Stimulated activated CD8-positive, alpha-beta memory T cell treated with anti-CD3 and anti-CD28 coated beads, Interleukin-2, amount 100 ng/mL, for 48 hours (primary cell): ENCODE measurements at places on chromosomes 2 and 18.

- DNase-seq: no peak
Observed at GRCh38 chr2:54590216-54591120, 133.0 kb upstream of the EML6 start.

- DNase-seq: no peak
Observed at GRCh38 chr18:13548106-13548819, 178.1 kb downstream of the FAM210A start.

GRCh38 chr2:8882094-8882493, 44.7 kb upstream of the KIDINS220 start:
- no peak for DNase-seq

- no peak for DNase-seq
Observed at GRCh38 chr2:38248255-38248654, 128.8 kb downstream of the ATL2 start.

GRCh38 chr2:23293731-23294130, 91.2 kb upstream of the KLHL29 start:
- no peak for DNase-seq

- DNase-seq: no peak
Observed at GRCh38 chr18:49431165-49431962, 29.1 kb downstream of the DYM start.

DNA sequence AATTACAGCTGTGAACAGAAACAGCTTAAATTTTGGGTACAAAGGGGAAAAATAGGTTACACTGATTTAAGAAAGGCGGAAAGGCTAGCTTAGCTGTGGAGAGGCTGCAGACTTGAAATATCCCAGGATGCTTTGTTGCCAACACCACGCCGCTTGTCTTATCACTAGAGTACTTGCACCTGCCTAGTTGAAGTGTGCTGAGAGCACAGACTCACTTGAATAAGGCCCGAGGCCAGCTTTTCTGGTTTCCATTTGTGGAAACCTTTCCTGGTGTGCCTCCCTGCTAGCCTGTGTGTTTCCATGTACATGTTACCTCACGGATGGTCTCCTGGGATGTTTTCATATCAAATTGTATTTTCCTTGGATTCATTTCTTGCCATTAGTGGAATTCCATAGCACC, 3.2 kb downstream of the CABLES1 start:
- no peak for DNase-seq

GRCh38 chr2:190783513-190784263, 96.9 kb upstream of the GLS start:
- DNase-seq: no peak

GRCh38 chr18:79754831-79755351, 42.8 kb upstream of the KCNG2 start:
- no peak for DNase-seq

DNA sequence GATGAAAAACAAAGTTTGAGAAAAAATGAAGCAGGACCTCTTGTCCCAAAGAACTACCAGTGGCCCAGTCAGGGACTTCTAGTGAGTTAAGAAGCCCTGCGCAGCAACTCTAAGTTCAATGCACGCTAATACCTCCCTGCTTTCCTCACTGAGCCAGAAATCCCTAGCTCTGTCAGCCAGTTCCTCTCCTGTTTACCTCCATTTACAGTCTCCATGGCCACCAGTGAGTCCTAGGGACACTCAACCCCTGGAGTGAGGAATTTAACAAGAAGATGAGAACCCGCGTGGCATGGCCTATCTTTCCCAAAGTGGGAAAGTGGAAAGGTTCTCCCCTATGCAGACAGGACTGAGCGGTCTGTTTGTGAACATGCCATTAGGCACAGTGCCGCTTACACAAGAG, 31.0 kb downstream of the MRPL33 start:
- DNase-seq: no peak

DNA sequence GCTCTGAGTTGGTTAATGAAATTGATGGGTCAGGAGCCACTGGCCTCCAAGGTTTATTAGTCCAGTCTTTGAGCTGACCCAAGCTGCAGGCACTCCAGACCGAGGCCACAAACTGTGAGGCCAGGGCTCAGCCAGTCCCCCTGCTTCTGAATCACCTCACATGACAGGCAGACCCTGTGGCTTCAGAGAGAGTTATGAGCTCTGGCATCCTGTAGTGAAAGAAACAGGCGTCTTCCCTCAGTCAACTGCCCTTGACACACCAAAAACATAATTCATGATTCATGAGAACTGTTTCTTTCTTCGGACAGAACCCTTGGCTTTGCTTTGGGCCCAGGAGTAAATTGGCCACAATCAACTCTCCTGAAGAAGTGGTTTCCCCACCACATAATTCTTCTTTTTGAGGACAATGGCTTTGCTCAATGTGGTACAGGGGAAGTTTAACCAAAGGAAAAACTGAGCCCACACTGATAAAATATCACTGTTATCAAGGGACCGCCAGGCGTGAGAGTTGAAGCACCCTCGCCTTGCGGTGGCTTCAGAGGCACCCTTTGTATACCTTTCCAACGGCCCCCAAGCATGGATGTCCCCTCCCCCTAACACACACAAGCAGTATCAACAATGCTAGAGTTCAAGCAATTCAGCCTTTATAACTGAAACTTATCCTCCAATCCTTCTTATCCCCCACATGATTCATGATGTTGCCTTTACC, 226.9 kb downstream of the CYRIA start:
- DNase-seq: no peak

GRCh38 chr18:63897072-63897471, 9.6 kb downstream of the SERPINB2 start:
- no peak for DNase-seq

- no peak for DNase-seq
Observed at GRCh38 chr18:3157086-3157485, 62.7 kb downstream of the MYOM1 start.

DNA sequence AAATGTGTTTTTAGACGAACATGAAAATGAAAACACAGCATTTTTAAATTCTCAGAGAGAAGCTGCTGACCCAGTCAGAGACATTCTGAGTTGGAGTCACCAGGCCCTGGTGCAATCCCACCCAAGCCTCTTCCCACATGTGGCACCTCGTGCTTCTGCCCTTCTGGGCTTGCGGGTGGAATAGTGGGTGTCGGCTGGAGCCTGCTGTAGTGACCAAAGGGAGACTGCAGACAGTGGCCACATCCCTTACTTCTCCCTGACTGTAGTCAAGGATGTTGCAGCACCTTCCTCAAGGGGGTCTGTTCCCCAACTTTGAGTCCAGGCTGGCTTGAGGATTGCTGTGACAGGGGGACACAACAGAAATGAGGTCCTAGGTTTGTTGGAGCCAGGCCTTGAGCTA, 104.4 kb upstream of the GLI2 start:
- DNase-seq: no peak

- DNase-seq: no peak
Observed at GRCh38 chr2:139992078-139992477, 1211.9 kb upstream of the NXPH2 start.

DNA sequence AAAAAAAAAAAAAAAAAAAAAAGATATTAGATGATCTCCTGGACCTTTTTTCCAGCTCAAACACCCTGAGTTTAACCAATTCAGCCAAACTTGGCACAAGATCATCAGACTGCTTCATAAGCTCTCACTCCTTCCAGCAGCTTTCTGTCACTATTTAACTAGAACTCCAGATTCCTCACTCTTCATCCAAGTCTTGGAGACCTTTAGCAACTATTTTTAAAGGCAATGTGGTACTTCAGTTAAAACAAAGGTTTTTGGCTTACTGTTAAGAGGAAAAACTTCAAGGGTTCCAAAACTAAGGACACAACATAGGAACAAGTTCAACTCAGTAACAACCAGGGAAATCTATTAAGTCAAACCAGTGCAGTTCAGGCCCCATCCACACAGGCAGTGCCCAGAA, 23.2 kb downstream of the LAMA1 start:
- DNase-seq: no peak

- DNase-seq: no peak
Observed at GRCh38 chr2:16978301-16978700, 312.7 kb upstream of the CYRIA start.

DNA sequence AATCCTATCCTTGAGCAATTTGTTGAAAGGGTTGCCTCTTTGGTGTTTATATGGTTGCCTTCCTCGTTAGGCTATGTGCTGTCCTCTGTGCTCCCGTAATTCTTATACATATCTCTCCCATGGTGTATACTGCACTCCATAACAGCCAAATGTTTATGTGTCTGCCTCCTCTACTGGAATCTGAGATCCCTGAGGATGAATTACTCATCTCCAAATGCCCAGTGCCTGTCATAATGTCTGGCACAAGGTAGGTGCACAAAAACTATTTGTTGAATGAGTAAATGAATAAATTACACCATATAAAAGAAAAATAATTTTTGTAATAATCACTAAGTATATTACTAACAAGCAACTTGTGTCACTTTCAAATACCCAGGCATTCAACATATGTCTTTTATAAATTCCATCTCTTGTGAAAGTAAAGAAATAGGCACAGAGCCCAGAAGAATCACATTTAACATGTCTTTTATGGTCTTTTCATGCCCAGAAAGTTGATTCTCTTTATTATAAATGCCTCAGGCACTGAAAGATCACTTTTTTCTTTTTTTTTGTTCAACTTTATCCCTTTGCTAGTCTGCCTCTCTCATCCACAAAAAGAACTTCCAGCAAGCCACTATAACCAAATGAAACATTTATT, 164.9 kb downstream of the CCDC148 start:
- DNase-seq: no peak

- DNase-seq: peak; percentile 61
Observed at GRCh38 chr2:11123856-11124759, 31.2 kb upstream of the SLC66A3 start.

GRCh38 chr2:160331258-160332025, 131.4 kb upstream of the ITGB6 start:
- DNase-seq: no peak

DNA sequence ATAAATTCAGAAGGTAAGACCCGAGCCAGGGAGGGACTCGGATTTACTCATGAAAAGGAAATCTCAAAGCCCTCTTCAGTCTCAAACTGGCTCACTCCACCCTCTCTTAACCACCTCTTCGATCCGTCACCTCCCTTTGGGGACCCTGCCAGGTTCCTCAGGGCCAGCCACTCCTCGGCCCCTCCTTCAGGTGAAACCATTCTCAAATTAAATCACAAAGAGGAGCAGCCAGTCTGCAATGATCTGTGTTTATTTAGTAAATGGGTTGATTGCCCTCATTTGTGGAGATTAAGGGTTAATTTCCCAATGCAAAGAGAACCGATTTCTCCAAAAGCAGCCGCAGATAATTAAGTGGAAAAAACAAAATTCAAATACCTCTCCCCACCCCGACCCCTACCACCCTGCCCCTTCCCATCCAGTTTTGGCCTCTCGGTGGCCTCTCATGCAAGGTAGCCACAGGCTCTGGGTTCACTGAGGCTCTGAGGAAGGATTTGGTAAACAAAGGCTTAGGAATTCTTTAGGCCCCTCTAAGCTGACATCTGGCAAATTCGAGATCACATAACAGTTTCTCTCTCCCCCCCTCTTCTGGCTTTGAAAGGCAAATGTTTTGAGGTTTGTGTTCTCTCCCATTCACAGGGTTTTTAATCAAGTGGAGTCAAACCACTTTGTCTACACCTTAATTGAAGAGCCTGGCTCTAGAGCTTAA, 10.3 kb upstream of the FZD7 start:
- DNase-seq: no peak

DNA sequence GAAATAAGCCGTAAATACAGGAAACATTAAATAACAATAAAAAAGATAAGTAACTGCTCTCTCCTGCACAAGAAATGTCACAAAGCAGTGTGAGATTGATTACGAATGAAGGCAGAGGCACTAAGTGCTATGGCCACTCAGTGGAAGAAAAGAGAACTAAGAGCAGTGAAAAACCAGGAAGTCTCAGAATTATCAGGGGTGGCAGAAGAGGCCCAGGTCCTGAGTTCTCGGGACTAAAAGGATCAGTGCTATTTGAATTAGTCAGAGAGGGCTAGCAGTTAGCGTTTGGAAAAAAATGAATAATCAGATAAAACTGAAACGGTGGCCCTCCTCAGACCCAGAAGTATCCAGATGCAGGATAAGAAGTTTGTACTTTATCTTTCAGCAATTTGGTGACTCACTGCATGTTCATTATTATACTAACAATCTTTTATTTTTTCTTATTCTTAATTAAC, 367.1 kb downstream of the ZEB2 start:
- DNase-seq: no peak

- no peak for DNase-seq
Observed at GRCh38 chr2:171592036-171592555, 69.8 kb downstream of the CYBRD1 start.

- no peak for DNase-seq
Observed at GRCh38 chr2:118842661-118843482, 4.6 kb downstream of the EN1 start.

- no peak for DNase-seq
Observed at GRCh38 chr2:241926541-241927311, 57.2 kb downstream of the RTP5 start.

DNA sequence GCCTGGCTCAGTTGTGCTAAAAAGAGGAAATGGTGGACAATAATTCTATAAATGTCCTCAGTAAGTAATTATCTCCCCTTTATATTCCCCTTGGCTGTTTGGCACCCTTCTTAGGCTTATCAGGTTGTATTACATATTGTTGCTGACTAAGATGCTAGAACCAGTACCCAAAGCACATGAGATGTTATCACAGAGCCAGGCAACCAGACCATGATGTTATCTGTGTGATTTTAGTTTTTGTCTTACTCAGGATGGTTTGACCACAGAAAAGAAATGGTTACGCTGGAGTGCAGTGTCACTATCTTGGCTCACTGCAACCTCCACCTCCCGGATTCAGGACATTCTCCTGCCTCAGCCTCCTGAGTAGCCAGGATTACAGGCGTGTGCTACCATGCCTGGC, 15.2 kb downstream of the R3HDM1 start:
- DNase-seq: no peak

DNA sequence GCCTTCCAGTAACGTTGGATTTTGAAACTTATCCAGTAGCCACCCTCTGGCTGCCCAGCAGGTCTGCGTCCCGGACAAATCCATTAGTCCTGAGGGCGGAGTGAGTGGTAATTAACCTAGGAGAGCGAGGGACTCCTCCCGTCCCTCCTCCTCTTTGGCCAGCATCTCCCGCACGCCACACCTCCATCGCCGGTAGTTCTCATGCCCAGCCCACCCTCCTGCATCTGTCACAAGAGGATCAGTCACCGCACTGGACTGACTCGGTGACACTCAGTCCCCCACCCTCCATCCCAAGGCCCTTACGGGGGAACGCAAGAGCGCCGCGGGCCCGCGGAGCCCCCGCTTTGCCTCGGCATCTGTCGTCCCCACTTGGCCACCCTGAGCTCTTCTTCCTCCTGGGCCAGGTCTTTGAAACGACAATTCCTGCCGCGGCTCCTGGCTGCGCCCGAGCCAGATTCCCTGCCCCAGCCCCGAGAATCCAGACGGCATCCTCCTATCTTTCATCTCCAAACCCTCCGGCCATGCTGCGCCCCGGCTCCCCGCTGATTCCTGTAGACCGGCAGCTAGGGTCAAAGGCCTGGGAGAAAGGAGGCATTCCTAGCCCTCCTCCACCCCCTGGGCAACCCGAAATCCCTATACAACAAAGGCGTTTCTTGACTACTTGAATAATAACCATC, 77.5 kb downstream of the EIF2AK3 start:
- DNase-seq: no peak

GRCh38 chr2:230425377-230425776, 9.4 kb downstream of the SP100 start:
- no peak for DNase-seq

GRCh38 chr18:58213440-58213839, 169.4 kb downstream of the NEDD4L start:
- DNase-seq: no peak
